ENCODE measurements at places on chromosomes 2 and 18. TPM values are rescaled to one million over a fixed set of nuclear protein-coding genes. Genes with fewer than 3 reads are reported as not detected.

The KLHL29 gene
- polyA plus RNA-seq: 14.3 TPM

The B3GNT7 gene
- polyA plus RNA-seq: 3.2 TPM

The ST3GAL5 gene
- 10.8 TPM for polyA plus RNA-seq

The METAP1D gene
- 11.2 TPM for polyA plus RNA-seq

The POTEJ gene
- 0.12 TPM for polyA plus RNA-seq

The IL1RL2 gene
- polyA plus RNA-seq: 1.00 TPM

The RIT2 gene
- not detected for polyA plus RNA-seq

The INHBB gene
- polyA plus RNA-seq: not detected

The THSD7B gene
- polyA plus RNA-seq: 3.3 TPM

The ANKMY1 gene
- polyA plus RNA-seq: 9.6 TPM

The PLGLB1 gene
- polyA plus RNA-seq: 11.3 TPM

The FBXO36 gene
- 7.1 TPM for polyA plus RNA-seq

The MYOM1 gene
- polyA plus RNA-seq: 7.2 TPM

The C2orf80 gene
- 0.17 TPM for polyA plus RNA-seq

The CPO gene
- 1.2 TPM for polyA plus RNA-seq

The CYP27A1 gene
- 57.6 TPM for polyA plus RNA-seq

The LBX2 gene
- polyA plus RNA-seq: 2.9 TPM

The TPO gene
- 0.21 TPM for polyA plus RNA-seq

The PIEZO2 gene
- polyA plus RNA-seq: 23.5 TPM

The ALK gene
- 0.11 TPM for polyA plus RNA-seq

The KLHL41 gene
- polyA plus RNA-seq: 0.88 TPM

The MALL gene
- 15.7 TPM for polyA plus RNA-seq

The KCNG3 gene
- 0.66 TPM for polyA plus RNA-seq

The GLB1L gene
- polyA plus RNA-seq: 28.2 TPM

The REG1A gene
- not detected for polyA plus RNA-seq

The FSHR gene
- not detected for polyA plus RNA-seq

The ADD2 gene
- 5.0 TPM for polyA plus RNA-seq

The OTX1 gene
- not detected for polyA plus RNA-seq

The UGT1A10 gene
- polyA plus RNA-seq: not detected

The ADAM23 gene
- 4.8 TPM for polyA plus RNA-seq

The SLC4A5 gene
- polyA plus RNA-seq: 1.8 TPM

The MYCN gene
- 31.7 TPM for polyA plus RNA-seq

The CASP8 gene
- 14.8 TPM for polyA plus RNA-seq

The DLX2 gene
- 0.13 TPM for polyA plus RNA-seq

The CNRIP1 gene
- 22.4 TPM for polyA plus RNA-seq

The CCDC88A gene
- 52.8 TPM for polyA plus RNA-seq

The RASGRP3 gene
- 17.1 TPM for polyA plus RNA-seq

The SCG2 gene
- polyA plus RNA-seq: 1.8 TPM

The WDR35 gene
- 23.5 TPM for polyA plus RNA-seq

The BUB1 gene
- polyA plus RNA-seq: 24.3 TPM

The ATF2 gene
- 54.6 TPM for polyA plus RNA-seq

The UPP2 gene
- 13.5 TPM for polyA plus RNA-seq

The KIF5C gene
- 4.2 TPM for polyA plus RNA-seq

The SETBP1 gene
- polyA plus RNA-seq: 27.4 TPM

The TNFRSF11A gene
- 2.2 TPM for polyA plus RNA-seq

Data from right renal pelvis (tissue), 4 donors.